ENCODE measurements at places on chromosomes 16 and 17.

DNA sequence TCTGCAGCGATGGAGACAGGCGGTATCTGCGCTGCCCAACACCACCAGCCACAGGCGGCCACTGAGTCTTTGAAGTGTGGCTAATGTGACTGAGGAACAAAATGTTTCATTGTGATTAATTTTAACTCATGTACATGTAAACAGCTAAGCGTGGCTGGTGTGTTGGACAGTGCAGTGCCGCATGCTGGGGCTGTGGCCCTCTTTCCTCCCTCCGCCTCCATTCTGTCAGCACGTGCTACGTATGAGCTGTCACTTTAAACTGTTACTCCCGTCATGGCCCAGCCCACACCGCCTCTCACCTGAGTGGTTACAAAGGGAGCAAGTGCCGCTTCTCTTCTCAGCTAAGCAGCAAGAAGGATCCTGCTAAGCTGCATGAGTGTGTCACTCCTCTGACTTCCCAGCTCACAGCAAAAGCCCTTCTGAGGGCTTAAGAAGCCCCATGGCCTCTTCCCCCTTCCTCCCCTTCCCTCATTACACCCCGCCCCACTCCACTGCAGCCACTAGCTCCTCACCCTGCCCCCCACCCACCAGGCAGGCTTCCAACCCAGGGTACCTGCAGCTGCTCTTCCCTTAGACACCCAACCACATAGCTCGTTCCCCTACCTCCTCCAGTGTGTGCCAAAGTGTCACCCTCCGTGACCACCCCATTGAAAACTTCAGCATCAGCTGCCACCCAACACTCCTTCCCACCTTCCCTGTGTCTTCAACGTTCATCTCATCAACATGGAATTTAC is 15.0 kb downstream of the HASPIN start:
- no peak for DNase-seq

GRCh38 chr16:85927959-85928358 is 29.0 kb downstream of the IRF8 start:
- no peak for DNase-seq

DNA sequence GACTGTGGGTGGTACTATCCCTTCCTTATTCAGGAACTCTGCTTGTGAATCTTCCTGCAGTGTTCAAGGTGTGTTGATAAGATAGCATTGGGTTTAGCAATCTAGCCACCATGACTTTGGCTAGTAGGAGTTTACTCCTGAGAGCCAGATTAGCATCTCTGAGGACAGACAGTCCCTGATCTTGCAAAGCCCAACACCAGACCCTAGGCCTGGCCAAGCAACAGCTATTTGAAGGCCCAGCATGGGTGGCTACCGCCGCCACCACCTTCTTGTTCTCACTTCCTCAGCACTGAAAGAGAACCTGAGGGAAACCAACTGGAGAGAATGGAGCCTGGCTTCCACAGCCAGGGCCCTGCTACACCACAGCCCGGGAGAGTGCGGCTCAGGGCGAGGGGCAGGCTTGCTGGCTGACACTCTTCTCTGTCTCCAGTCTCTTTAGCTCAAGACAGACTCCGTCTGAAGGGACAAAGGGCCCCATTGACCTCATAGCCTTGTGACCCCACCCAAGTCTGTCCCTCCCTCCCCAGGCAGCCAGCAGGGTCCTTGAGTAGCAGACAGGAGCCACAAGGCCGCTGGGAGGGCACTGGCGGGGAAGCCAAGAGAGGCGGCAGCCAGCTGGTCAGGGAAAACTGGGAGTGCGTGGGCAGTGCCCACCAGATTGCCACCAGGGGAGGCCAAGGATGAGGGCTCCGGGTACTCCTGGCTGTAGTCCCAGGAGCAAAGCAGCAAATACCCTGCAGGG is 10.9 kb upstream of the ARHGAP23 start:
- DNase-seq = no peak

DNA sequence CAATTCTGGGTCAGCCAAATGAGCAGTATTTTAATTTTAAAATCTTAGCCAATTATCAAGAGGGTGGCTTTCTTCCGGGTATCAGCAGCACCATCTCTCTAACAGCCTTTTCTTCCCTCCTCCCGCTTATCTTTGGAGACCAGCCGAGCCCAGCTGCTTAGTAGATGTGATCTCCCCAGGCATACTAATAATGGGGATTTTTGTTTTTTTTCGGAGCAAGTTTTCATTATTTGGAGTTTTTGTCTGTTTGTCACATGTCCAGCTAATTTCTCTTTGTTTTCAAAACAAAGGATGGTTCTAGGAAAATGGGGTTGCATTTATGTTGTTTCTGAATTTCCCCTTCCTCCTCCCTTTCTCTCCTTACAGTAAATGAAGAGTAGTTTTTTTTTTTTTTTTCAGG is 170.5 kb upstream of the MPHOSPH6 start:
- DNase-seq = no peak

- no peak for DNase-seq
Observed at GRCh38 chr16:50530277-50531236, 17.6 kb upstream of the NKD1 start.

Measured in HTR-8/SVneo (cell line).